ENCODE measurements at places on chromosomes 4 and X.

GRCh38 chr4:53905941-53906377, 158.4 kb downstream of the CHIC2 start:
- DNase-seq = peak; percentile 17

DNA sequence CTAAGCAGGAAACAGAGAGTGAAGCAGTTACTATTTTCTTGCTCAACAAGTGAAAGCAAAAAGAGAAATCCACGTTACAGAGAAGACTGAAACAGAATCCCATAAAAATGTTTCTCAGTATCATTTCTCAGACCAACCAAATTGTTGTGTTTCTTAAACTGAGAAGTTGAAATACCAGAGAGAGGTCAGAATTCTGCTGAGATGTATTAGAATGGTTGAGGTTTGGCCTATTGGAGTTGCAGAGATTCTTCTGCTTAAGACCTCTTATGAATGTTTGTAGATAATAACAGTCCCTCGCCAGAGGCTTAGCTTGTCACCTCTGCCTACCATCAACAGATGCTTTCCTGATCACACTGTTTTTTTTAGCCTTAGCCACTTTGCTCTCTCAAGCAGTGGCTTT, 481.4 kb downstream of the TRIML1 start:
- no peak for DNase-seq

DNA sequence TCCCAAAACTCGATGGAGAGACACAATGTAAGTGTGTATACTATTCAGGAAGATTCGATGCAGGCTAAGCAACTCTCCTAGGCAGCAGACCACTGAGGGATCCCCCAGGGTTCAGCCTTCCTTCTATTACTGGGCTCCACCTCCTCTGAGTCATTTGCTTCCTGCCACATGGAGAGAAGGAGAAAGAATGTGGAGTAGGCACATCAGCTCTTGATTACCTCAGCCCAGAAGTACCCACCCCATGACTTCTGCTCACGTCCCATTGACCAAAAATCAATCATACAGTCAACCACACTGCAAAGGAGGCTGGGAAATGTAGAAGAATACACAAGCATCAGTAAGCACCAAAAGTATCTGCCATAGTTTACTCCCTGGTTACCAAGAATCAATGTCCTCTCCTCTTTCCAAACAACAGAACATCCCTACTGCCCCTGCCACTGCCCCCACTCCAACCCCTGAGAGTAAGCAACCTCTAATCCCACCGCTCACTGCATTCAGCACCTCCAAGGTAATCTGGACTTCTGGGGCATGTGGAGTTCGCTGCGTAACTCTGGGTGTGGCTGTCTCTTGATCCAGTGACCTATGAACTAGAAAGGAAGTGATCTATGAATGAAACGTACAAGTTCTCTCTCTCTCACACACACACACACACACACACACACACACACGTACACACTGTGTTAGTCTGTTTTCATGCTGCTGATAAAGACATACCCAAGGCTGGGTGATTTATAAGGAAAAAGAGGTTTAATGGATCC, 91.2 kb upstream of the C1QTNF7 start:
- DNase-seq = no peak

DNA sequence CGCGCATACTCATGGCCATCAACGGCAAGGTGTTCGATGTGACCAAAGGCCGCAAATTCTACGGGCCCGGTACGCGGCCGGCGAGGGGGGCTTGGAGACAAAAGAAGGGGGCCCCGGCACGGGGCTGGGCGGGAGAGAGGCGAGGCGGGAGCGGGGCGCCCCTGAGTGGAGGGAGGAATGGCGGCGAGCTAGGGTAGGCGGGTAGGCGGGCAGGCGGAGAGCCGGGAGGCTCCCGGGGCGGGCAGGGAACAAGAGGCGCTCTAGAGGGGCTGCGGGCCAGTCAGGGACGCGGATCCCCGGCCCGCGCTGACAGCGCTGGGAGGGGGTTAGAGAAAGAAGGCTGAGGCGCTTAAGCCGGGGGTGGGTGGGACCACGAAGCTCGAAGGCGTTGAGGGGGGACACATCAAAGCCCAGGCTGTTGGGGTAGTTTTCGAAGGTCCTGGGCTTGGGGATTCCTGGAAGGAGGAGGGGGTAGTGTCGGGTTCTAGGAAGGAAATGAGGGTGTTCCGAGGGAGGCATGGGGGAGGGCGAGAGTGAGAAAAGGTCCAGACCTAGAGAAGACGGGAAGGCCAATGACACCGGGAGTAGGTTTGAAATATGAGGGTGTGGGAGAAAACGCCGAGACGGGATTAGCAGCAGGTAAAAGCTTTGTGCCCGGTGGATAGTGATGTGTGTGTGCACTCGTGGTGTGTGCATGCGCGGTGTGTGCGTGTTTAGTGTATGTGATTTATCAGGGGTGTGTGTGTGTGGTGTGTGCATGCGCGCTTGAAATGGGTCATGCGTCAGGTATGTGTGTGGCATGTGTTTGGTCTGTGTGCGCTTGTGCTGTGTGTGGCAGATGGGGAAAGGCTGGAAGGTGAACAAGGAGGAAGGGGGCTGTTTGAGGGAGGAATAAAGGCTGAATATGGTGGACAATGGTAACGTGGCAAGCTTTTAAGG, 807 bp downstream of the PGRMC1 start:
- no peak for DNase-seq

GRCh38 chr4:44421330-44422065, 27.1 kb downstream of the KCTD8 start:
- no peak for DNase-seq

DNA sequence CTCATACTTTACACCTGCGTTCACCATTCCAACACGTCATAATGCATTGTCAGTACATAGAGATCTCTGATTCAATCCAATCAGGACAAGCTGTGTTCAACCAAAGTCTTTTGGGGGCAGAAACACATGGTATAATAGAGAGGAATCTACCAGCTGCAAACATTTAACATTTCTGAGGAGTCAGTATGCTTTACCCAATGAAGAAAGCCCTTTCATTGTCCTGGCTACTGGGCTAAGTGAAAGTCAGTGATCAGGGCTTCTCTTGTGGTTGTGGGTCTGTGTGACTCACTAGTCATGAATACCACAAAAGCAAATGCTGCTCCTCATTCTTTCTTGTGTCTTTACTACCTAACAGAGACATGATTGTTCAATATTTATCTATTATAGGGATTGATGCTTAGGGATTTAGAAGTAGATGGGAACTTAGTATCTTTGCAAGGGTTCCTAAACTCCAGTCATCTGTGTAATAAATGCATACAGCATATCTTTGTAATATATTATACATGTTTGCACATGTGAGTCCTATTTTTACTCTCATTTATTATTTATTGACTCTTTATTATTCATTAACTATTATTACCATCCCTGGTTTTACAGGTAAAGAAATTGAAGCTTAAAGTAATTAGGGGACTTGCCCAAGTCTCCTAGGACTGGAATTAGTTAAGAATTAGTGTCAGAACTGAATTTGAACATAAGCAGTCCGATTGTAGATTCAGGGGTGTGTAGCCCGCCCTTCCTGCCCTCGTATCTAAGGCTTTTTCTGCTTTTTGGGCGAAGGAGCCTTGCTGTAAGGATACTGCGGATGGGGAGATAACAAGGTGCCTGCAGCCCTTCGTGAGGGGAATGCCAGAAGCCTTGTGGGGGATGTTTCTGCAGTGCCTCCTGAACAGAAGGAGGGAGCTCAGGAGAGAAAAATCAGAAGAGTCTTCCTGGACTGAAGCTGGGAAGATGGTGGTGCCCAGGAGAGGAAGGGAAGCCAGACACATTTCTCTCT, 353.1 kb upstream of the BOD1L1 start:
- DNase-seq = no peak

- DNase-seq = no peak
Observed at GRCh38 chr4:2858451-2859217, 15.0 kb downstream of the ADD1 start.

DNA sequence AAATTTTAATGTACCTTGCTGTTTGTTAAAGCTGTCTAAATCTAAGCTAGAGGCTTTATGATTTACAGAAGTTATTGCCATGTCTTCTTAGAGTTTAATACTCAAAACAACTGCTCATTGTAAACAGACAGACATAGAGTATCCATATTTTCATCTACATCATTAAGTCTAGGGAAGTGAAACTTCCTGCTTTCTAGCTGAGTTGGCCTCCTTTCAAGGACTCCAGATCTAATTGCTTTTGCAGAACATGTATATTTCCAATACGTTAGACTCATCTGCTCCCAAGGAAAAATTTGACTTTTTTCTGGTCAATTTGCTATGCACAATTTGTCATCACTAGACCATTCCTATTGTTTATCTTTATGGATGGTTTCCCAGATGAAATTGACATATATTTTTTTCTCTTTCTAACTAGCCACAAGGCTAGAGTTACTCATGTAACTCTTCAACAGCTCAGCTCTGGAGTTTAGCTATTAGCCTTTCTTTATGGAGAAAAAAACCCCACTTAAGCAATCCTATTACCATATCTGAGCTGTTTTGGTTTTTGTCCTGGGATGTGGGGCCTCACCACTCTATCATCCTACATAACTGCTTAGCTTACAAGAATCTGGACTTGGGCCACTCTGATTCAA, 122.9 kb downstream of the PPA2 start:
- no peak for DNase-seq

DNA sequence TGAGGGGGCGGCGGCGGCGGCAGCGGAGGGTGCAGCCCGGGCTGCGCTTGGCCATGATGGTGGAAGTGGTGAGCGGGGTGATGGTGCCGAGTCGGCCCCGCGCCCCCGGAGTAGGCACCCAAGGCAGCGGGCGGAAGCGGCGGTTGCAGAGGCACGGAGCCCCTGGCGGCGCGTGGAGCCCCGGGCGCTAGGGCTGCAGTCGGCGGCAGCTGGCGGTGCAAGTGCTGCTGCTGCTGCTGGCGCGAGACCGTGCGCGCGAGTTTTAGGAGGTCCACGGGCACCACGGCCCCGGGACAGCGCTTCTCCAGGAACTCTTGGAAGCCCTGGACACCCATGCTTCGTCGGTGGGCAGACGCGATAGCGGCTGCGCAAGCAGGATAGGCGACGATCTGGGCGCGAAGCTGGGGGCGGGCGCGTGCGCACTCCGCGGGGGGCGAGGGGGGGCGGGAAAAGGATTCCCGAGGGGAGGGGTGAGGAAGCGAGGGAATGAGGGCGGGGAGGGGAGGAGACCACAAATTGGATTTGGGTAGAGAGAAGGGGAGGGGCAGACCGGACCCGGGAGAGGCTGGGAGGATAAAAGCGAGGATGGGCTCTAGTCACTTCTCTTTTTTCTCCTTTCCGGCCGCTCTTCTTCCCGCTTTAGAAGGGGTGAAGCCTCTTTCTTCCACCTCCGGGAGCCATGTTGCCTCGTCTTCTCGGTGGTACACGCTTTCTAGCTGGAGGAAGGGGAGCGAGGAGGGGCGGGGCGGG, at the start of gene FAM120C:
TSS of gene FAM120C (minus strand) at position 391 of the 750 bp plus-strand sequence. CDS start at position 335, 56 bp downstream.
- DNase-seq = peak; percentile 35

DNA sequence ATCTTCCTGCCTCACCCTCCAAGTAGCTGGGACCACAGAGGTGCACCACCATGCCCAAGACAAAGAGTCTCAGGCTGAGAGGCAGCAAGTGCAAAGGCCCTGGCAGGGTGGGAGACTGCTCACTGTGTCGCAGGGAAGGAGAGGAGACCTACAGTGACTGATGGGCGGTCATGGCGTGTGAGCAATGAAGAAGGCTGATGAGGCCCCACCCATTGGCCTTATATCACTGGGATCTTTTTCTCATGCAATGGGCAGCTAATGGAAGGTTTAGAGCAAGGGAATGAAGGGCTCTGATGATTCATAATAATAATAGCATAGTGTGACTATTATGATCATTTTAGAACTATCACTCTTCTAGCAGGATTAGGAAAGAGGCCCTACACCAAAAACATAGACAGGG, 20.9 kb downstream of the FAM9C start:
- DNase-seq = no peak

- no peak for DNase-seq
Observed at GRCh38 chr4:106951891-106952290, 84.2 kb downstream of the DKK2 start.

- no peak for DNase-seq
Observed at GRCh38 chr4:147340111-147340510, 140.8 kb upstream of the EDNRA start.

DNA sequence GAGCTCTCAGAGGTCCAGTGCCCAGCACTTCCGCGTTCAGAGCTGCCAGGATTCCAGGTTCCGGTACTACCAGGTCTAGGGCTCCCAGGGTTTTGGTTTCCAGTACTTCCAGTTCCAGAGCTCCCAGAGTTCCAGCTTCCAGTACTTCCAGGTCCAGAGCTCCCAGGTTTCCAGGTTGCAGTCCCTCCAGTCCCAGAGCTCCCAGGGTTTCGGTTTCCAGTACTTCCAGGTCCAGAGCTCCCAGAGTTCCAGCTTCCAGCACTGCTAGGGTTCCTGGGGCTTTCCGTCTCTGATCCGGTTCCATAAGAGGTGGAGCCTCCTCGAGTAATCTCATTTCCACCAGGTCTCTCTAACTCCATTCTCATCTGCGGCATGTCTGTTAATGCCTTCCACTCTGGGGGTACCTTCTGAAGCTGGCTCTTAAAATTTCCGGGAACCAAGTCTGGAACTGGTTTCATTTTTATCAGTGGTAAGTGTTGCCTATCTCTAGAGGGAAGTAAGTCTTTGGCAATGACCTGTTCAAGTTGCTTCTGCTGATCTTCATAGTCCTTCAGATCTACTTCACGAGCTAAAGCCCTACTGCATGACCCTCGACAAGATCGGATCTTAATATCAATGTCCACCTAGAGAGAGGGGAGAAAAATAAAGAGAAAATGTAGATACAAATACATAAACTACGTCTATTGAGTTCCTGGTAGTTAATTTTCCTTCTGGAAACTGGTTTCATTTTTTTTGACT, 4.1 kb downstream of the FGA start:
- DNase-seq = no peak

DNA sequence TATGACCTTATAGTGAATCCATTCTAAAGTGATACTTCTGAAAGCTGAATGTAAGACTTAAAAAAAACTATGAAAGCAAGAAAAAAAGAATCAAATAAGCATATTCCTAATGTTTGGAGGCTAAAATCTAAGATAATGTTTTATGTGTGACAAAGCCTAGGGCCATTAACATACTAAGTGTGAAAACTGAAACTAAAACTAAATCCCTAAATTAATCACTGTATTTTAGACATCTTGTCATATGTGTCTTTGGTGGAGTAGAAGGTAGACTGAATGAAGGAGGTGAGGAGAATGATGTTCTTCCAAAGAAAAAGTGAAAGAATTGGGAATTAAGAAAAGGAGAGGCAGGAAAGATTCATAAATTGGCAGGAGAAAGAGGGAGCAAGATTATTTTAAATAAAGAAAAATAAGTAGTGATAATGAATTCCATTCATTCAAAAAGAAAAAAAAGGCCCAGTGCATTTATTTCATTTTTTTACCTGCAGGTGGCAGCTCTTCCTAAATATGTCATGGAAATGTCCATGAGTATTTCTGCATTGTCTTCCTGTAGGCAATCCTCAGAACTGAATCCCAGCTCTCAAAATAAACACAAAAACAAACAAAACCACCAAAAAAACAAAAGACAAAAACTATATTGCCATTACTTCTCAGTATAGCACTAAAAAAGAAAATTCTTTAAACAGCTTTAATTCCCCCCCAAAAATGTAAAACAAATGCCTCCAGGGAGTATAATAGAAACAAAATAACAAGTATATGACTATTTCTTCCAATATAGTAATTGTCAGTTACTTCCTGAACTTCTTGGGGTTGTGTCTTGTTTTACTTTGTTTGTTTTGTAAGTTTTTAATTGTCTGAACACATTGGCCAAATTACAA, 17.0 kb upstream of the AP1AR start:
- no peak for DNase-seq

GRCh38 chr4:84232309-84233095, 266.6 kb downstream of the NKX6-1 start:
- DNase-seq = no peak

- no peak for DNase-seq
Observed at GRCh38 chr4:130576218-130576617, 1480.3 kb downstream of the C4orf33 start.
